ENCODE measurements at places on chromosomes 2 and 18.

GRCh38 chr2:239256350-239256743 is 144.5 kb downstream of the HDAC4 start:
- DNase-seq = no peak

- DNase-seq = no peak
Observed at GRCh38 chr18:70181725-70182124, 23.8 kb downstream of the RTTN start.

- no peak for DNase-seq
Observed at GRCh38 chr18:56210520-56210919, 427.9 kb downstream of the TXNL1 start.

GRCh38 chr2:174332217-174332963 is 2.4 kb upstream of the SP9 start:
- no peak for DNase-seq

DNA sequence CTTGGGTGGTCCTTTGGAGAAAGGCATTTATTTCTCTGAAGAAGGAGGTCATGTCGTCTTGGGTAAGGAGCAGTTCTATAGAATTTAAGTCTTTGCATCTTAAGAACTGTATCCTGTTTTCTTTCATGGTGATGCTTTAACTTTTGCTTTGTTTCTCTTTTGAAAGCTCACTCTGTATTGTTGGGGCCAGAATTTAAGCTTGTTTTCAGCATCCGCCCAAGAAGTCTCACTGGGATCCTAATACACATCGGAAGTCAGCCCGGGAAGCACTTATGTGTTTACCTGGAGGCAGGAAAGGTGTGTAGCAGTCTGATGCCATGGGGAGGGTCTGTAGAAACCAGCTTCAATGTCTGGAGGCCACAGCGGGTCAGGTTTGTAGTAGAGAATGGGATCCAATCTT is 64.7 kb upstream of the TTC39C start:
- DNase-seq = no peak
